Sigmoid colon (tissue), 7 donors: ENCODE measurements at places on chromosomes 11 and 22.

GRCh38 chr22:25076336-25076735, 123.3 kb upstream of the CRYBB3 start:
- no peak for DNase-seq

DNA sequence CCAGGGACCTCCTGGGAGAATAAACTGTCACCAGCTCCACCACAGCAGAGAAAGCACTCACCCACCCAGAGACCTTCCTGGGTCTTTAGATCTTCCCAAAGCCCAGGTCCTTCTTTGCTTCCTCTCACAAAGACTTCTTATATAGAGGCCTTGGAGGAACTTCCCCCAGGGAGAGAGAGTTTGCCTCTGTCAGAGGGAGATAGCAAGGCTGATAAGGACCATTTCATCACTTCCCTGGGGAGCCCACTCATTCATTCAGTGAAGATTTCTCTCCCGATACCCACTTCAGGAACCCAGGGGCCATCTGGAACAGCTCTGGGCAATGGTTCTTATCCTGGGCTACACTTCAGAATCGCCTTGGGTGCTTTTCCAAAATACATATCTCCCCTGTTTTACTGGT, at the start of gene PRG2:
PRG2 (minus strand) TSS at position 116 of the 400 bp plus-strand sequence. CDS start 706 bp downstream, outside the sequence.
- no peak for DNase-seq

DNA sequence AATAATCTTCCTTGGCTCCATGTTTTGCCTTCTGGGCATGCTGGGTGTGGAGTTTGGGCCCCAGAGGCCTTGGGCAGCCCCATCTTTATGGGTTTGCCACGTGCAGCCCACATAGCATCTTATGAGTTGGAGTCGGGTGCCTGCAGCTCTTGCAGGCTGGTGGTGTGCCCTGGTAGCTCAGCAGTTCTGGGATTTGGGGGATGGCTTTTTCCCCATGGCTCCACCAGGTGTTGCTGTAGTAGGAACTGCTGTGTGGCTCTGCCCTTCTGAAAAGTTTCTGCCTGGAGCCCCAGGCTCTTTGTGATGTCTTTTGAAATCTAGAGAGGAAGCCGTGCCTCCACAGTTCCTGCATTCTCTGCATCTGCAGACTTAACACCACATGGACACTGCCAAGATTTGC, 16.8 kb downstream of the EED start:
- no peak for DNase-seq

DNA sequence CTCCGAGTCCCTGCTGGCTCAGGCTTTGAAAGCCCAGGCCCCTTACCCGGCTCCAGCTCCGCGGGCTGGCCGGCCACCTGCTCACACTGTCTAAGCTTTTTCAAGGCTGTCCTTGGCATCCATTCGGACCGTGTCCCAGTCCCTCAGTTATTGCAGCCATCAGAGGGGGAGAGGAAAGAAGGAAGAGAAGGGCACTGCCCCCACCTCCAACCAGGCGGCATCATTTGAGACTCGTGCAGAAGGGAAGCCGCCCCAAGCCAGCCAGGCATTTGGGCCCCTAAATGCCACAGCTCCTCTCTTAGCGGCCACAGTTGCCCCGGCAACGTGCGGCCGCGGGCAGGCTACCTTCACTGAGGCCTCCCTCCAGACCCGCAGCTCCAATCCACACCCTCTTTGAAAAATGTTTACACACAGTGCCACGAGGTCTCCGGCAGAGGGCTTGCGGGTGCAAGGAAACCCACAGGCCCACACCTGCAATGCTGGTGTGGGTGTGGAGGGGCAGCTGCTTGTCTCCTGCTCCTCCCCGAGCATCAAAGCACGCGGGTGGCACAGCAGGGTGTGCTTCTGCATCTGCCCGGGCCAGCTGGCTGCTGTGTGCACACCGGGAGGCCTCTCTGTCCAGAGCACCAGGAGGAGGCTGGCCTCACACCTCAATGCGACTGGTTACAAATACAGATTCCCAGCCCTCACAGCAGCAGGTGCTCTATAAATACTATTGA, 124.4 kb downstream of the CTTN start:
- DNase-seq: no peak

GRCh38 chr11:106608677-106609076, 409.6 kb downstream of the GUCY1A2 start:
- DNase-seq: no peak

- no peak for DNase-seq
These were observed 857.2 kb upstream of the TENM4 start for GRCh38 chr11:80297858-80298632.

DNA sequence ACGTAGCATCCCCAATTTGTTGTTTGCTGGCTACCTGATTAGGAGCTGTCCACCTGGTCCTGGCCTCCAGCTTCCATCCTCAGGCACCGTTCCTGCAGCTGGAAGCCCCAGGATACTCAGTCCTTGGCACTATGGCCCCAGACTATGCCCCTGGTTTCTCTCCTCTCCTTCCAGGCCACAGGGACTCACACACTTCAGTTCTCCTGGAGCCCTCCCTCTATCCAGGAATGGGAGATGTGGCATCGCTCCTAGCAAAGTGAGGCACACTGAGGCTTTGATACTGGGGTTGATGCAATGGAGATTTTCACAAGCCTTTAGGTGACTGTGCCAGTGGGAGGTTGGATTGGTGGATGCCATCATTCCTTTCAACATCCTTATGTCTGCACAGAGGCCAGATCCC, 142.8 kb upstream of the B3GAT1 start:
- DNase-seq: peak; percentile 26

DNA sequence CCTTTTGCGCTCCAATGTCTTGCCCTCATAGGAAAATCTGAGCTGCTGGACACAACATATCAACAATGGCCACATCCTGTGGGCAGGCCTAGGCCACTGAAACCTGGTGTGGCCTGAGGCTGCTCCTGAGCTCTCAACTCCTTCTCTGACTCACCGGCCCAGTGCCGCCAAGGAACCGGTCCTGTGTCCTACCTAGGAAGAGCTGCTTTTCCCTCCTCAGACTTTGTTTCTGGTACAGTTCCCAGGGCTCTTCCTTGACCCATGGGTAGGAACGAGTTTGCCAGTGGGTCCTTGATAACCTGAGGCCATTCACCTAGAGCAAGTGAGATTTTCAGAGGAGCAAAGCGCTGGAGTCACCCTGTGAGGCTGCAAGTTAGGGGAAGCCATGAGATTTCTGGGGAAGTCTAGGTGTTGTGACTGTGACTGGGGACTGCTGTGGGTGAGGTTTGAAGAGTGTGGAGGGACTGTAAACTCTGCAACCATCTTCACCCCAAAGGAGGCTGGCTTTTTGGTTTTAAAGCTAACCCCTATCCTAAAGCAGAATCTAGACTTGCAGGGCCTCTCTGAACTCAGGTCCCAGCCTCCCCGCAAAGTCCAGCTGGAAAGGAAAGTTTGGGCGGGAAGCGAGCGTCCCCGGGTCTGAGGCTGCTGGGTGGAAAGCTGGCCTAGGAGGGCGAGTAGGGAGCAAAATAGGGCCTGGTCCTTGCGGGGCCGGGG, 12.0 kb upstream of the PAX6 start:
- DNase-seq: no peak

- DNase-seq: no peak
These were observed 19.8 kb downstream of the IGSF9B start for GRCh38 chr11:133937015-133937414.

DNA sequence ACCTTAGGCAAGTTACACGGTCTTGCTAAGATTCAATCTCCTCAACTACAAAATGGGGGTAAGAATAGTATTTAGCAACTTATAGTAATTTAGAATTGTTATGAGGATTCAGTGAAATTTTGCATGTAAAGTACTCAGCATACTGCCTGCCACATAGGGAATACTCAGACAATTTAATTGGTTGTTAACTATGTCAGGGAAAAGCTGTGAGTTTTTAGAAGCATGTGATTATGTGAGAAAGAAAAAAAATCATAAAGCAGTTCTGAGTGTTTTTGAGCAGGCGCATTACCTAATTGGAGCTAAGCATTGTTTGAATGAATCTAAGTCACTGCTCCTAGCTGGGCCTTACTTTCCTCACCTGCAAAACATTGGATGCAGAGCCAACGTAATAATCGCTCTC, 287.3 kb upstream of the MTNR1B start:
- DNase-seq: no peak

GRCh38 chr11:10979529-10979928, 121.7 kb upstream of the ZBED5 start:
- DNase-seq: no peak

- no peak for DNase-seq
These were observed 932.8 kb downstream of the BRD1 start for GRCh38 chr22:48894804-48895250.

DNA sequence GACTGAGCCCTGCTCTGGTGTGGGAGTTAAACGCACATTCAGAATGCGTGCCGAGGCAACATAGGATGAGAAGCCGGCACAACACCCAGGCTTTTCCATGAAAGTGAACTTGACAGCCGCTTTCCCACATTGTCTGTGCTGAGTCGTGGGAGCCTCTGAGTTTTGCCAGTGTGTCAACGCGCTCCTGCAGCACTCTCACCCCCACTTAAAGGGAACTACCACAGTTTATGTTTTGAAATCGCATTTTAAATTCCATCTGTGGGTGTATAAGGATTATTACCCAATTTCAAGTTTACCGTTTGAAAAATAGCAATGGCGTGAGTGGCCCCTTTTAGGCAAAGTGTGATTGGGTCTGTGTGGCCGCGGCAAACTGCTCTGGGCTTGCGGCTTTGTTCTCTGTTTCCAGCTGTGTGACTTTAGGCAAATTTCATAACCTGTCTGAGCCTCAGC, 81.5 kb downstream of the FBLN1 start:
- DNase-seq: no peak

DNA sequence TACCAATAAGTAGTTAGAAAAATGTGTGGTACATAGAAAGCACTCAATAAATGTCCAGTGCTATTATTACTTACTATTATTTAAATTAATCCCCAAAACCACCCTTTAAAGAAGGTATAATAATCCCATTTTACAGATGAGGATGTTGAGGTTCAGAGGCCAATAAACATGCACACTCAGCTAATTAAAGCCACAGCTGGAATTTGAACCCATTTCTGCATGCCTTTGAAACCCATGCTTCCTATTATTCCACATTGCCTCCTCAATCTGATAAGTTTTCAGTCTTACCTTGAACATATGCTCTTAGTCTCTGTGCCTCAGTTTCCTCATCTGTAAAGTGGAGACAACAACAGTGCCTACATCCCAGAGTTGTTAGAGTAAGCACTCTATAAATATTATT, 52.8 kb downstream of the CCDC34 start:
- DNase-seq: no peak

- DNase-seq: no peak
These were observed 789 bp upstream of the FAM111A start for GRCh38 chr11:59141673-59142460.

GRCh38 chr11:1070594-1071462, 3.8 kb upstream of the MUC2 start:
- peak; percentile 40 for DNase-seq

DNA sequence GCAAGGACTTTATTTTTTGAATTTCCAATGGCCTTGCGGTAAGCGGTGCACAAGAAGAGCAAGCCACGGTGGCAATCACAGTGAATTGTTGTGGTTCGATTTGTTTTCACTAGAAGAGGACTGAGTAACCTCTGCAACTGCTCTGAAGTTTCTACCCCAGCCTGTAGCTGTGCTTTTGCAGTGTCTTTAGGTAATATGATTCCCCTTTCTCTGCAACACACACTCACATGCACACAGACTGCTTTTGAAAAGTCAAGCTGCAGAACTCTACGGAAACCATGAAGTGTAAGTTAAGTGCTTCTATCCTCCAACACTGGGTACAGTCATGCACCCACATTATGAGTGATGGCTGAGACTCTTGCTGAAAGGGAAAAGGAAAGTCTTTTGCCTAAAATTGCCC, 38.4 kb downstream of the CD44 start:
- DNase-seq: no peak

GRCh38 chr11:1344056-1344635, 34.7 kb upstream of the TOLLIP start:
- DNase-seq: peak; percentile 37

- peak; percentile 35 for DNase-seq
These were observed 26.8 kb upstream of the CACNG2 start for GRCh38 chr22:36730176-36730858.
